Left renal pelvis (tissue), 4 donors: ENCODE measurements at places on chromosomes 5 and 9. TPM values are rescaled to one million over a fixed set of nuclear protein-coding genes. Genes with fewer than 3 reads are reported as not detected.

The TCERG1 gene
- 148 TPM for polyA plus RNA-seq

DNA sequence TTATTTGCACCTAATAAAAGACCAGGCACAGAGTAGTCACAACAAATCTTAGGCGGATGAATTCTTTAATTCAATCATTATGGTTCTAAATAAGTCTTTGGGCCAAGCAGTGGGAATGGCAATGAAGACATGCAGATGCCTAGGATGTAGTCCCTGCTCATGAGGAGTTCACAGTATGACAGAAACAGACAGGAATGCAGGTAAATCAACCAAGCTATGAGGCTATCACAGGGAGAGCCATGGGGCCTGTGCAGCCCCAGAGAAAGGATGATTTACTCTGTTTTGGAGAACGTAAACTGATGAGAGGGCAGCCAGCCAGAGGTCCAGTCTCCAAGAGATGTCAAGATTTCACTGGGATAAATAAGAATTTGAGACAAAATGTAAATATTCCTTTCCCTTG, 129.4 kb downstream of the TRIM32 start:
- DNase-seq = no peak

DNA sequence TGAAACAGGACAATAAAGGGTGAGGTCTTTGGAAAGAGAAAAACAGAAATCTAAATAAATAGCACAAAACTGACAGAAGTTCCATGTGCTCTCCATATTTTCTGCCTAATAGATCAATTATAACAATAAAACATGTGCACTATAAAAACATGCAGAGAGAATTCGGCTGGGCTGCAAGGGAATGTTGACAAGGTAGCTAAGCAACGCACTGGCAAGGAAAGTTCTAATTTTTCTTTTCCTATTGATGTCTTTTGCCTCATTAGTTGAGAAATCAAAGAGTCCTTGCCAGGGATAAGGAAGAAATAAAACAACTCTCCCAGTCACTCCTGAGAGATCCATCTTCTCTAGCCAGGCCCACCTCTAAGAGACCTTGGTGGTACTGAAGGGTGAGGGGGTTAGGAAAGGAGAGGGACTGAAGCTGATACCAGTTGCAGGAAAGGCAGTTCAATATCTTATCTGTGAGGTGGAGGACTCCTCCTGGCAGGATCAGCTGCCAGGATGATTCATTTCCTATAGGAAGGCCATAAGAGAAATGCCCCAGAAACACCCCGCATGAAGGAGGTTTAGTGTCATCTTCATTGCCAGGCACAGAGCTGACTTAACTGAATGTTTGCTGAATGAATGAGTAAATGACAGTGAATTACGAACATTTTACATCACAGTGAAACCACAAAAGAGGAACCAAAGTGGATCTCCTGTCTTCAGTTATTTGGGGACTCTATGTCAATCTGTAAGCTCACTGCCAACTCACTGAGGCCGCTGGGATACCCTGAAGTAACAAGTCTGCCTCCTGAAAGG, 63.7 kb upstream of the IFNK start:
- DNase-seq = no peak

The PBX3 gene
- polyA plus RNA-seq = 28.8 TPM

DNA sequence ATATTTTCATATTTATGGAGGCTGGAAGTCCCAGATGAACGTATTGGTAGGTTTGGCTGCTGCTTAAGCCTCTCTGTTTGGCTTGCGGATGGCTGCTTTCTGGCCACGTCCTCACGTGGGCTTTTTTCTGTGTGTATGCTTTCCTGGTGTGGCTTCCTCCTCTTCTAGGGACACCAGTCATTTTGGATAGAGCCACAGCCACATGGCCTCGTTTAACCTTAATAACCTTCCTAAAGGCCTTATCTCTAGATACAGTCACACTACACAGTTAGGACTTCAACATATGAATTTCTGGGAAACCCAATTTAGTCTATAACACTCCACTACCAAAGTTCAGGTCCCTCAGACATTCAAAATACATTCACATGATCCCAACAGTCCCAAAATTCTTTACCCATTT, 26.9 kb downstream of the NUTM2F start:
- no peak for DNase-seq

- DNase-seq = no peak
Observed at GRCh38 chr5:65076251-65076869, 307.6 kb downstream of the CWC27 start.

The SETX gene
- polyA plus RNA-seq = 43.5 TPM

- no peak for DNase-seq
Observed at GRCh38 chr9:69168709-69169217, 5.3 kb upstream of the TJP2 start.

The FAM221B gene
- 0.33 TPM for polyA plus RNA-seq

The EFCAB9 gene
- not detected for polyA plus RNA-seq

- DNase-seq = no peak
Observed at GRCh38 chr5:146785065-146785464, 93.5 kb downstream of the PPP2R2B start.

DNA sequence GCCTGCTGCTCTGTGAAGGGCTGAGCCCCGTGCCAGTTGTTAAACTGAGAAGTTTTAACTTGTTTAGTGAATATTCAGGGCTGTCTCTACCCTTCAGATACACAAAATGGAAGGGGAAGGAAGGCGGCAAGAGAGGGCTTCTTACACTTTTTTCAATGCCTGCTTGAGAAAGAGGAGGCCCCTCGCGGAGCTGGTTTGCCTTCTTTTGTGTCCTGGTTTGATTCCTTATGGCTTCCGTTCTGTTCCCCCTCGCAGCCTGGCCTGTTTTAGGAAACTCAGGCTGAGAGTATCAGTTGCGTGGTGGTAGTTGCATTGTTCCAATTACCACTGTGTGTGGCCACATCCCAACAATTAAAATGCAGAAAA, 1.0 kb downstream of the FAM53C start:
- DNase-seq = no peak

GRCh38 chr9:107020040-107020530, 157.1 kb downstream of the ZNF462 start:
- DNase-seq = peak; percentile 38

DNA sequence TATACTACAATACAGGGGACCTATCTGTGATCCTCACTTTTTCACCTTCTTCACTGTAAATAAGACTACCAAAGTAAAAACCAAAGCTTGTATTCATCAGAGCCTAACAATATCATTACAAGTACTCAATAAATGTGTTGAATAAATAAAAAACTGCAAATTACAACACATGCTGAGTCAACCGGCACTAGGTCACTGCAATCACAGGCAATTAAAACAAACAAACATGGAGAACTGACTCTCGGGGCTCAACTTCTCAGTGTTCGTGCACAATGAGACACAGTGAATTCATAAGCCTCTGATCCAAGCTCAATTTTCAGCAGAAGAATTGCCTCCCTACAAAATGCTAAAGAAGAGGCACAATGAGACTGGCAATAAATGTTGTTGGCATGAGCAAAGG, 69.2 kb downstream of the CDK5RAP2 start:
- no peak for DNase-seq

- DNase-seq = no peak
Observed at GRCh38 chr9:129624947-129625346, 1.0 kb upstream of the NTMT1 start.

DNA sequence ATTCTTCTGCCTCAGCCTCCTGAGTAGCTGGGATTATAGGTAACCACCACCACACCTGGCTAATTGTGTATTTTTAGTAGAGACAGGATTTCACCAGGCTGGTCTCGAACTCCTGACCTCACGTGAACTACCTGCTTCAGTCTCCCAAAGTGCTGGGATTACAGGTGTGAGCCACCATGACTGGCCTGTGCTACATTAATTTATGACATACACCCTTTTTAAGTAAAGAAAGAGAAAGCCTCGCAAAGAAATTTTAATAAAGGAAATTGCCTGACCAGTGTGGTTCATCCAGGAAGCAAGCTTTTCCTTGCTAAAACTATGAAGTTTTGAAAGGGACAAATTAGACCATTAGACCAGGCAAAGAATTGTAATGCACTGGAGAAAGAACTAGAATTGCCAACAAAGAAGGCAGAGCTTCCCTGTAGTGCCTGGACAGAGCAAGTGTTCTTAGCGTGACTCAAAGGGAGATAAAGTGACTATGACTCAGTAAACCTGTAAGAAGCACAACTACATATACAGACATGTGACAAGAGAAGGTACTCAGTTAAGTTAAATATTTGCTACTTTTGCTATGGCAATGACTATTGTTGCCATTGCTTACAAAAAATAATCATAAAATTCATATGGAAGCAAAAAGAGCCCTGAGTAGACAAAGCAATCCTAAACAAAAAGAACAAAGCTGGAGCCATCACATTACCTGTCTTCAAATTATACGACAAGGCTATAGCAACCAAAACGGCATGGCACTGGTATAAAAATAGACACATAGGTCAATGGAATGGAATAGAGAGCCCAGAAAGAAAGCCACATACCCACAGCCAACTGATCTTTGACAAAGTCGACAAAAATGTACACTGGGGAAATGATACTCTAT, 54.6 kb downstream of the FYB1 start:
- DNase-seq = no peak

DNA sequence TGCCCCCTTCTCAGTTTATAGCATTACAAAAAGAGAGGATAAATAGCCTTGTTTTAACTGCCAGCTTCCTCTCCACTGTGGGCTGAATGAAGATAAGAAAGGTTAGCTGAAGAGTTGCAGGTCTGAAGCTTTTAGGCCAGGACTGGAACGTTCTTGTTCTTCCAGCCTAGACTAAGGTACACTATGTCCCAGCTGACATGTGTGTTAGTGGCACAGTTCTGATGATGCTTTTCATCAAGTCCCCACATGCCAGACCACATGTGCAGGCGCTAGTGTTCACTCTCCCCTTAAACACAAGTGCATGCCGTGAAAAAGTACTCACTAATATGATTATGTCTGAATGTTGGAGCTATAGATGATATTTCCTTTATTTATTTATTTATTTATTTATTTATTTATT, 40.7 kb downstream of the STXBP1 start:
- DNase-seq = no peak

DNA sequence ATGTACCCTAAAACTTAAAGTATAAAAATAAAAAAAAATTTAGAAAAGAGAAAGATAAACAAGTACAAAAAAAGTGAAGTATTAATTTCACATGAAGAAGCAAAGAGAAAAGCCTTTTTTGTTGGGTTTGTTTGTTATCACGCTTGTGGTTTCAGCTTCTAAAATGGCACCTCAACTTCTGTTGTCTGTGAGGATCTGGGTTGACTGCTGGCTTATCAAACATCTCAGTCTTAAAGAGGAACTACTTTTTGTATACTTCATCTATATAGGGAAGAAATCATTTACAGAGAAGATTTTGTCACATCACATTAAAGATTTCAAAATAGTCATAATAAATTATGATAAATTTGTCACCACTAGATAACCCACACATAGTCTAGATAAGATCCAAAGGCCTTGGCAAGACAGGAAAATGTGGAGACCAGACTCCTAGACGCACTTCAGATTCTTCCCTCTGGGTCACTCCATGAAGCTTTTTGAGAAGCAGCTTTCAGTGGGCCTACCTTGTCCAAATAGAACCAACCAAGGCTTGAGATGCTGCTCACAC, 8.8 kb upstream of the ADGRV1 start:
- DNase-seq = no peak
